Posterior cingulate gyrus (tissue), 11 donors: ENCODE measurements at places on chromosomes 7 and 10.
A peak's percentile ranks its signal among the peaks of the same experiment; 100 is the strongest.

DNA sequence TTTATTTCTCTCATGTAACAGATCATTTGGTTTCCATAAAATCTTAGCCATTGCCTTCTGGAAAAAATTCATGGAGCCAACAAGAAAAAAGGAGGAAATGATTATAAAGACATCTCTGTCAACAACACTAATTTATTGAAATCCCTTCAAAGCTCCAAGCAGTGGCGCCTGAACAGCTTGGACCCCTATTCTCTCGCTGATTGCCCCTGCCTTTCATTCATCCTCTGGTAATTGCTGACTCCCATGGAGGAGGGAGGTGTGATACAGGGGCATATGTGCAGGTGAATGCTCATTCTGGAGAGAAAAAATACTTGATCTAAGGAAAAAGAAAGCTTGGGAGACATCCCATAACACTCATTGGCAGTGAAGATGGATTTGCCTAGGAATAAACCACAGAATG, 345.5 kb downstream of the FGFR2 start:
- DNase-seq = no peak

DNA sequence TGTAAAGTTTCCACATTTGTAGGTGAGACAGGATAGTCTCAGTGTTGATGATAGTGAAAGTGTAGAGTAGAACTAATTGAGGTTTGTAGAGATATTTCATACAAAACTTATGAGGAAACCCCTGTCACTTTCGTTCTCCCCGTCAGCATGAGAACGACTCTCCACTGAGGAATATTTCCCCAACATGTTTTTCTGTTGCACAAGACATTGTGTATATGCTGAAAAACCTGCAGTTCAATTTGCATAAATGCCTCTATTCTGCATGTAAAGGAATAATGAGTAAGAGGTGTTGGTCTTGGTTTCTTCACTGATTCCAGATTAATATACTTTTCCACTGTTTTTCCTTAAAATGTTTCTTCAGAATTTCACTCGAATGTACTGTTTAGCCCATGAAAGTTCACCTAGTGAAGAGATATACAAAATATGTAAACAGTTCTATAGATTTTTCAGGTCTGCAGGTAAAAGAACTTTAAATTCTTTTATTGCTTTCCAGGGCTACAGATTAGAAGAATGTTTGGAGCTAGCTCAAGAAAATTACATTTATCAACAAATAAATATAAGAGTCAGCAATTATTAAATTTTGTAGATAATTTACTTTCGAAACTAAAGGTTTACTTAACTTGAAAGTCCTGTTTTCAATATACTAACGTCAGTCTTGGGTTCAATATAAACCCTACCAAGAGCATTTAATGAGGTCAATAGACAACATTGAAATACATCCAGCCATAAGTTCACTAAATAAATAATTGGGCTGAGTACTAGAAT, 37.2 kb downstream of the HEPACAM2 start:
- no peak for DNase-seq

- DNase-seq = no peak
Measured at GRCh38 chr10:534047-534566, 155.4 kb downstream of the DIP2C start.

- peak; percentile 45 for DNase-seq
Measured at GRCh38 chr10:17228091-17229015, at the start of gene VIM. TSS of gene VIM (plus strand) at chr10:17228241. CDS start at chr10:17229423, 1,182 bp downstream.

DNA sequence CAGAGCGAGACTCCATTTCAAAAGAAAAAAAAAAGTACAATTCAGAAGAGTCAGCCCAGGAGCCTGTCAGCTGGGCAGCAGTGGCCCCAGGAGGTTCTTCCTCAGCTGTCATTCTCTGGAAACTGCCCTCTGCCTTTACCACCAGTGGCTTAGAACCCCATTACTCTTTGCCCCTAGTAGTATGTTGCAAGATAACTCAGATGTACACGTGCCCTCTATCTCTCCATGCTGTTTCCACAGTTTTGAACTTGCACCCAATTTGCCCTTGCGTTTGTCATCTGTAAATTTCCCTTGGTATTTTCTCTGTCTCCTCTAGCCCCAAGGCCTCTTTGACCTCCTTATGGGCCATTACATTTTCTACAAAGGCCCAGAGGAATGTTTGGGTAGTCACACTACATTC, 56.7 kb upstream of the PRKAR2B start:
- no peak for DNase-seq
